ENCODE measurements at places on chromosomes 12 and 14.

GRCh38 chr12:62933220-62933601 lies 1.7 kb downstream of the PPM1H start:
- peak; percentile 37 for DNase-seq

- DNase-seq: peak; percentile 73
Observed at GRCh38 chr12:129911428-129912049, 7.7 kb upstream of the TMEM132D start.

- no peak for DNase-seq
Observed at GRCh38 chr12:15116086-15116485, 105.1 kb downstream of the RERG start.

DNA sequence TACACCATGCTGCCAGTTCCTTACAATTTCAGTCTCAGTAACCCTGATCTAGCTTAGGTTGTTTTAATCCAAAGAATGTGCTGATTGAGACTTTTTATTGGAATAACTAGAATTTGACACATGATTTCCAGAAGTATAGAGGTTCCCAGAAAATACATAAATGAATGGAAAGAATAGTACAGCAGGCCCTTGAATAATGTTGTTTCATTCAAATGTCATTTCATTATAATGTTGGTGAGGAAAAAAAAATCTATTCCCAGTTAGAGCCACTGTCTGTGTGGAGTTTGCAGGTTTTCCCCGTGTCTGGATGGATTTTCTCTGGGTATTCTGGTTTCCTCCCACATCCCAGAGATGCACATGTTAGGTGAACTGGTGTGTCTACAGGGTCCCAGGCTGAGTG lies 273.5 kb upstream of the GARIN6 start:
- no peak for DNase-seq

GRCh38 chr12:3879846-3880245 lies 6.6 kb upstream of the PARP11 start:
- DNase-seq: no peak

DNA sequence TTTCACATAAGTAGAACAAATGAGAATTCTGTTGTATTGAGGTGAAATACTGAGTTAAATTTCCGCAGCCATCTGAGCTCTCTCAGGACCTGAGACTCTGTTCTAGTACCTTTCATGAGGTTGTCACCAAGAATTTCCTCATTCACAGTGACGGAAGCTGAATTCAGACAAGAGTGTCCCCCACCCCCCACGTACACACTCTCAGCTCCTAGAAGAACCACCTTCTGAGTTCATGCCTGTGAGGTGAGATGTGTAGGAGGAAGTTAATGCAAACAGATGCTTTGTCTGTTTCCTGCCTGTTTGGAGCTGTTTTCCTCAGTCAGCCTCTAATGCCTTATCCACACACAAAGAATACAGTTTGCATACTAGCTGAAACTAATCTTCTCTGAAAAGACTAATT lies 18.2 kb downstream of the BICDL1 start:
- DNase-seq: no peak

GRCh38 chr14:41859336-41859735 lies 252.7 kb downstream of the LRFN5 start:
- no peak for DNase-seq
